ENCODE measurements at places on chromosomes 4 and X.

DNA sequence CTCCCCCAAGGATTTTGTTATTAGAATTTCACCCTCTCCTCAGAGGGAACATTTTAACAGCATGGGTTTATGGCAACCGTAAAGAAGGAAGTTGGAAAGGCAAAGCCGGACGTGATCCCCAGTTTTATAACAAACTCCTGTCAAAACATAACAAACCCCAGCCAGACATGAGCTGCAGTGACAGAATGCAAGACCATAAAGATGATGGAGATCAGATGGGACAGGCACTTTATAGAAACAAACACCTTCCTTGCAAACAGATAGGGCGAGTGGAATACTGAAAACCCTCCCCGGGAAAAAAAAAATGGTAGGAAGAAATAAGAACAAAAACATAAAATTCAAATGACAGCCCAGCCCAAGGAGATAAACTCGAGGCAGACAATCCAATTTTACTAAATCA lies 281.4 kb downstream of the LDB2 start:
- no peak for DNase-seq

DNA sequence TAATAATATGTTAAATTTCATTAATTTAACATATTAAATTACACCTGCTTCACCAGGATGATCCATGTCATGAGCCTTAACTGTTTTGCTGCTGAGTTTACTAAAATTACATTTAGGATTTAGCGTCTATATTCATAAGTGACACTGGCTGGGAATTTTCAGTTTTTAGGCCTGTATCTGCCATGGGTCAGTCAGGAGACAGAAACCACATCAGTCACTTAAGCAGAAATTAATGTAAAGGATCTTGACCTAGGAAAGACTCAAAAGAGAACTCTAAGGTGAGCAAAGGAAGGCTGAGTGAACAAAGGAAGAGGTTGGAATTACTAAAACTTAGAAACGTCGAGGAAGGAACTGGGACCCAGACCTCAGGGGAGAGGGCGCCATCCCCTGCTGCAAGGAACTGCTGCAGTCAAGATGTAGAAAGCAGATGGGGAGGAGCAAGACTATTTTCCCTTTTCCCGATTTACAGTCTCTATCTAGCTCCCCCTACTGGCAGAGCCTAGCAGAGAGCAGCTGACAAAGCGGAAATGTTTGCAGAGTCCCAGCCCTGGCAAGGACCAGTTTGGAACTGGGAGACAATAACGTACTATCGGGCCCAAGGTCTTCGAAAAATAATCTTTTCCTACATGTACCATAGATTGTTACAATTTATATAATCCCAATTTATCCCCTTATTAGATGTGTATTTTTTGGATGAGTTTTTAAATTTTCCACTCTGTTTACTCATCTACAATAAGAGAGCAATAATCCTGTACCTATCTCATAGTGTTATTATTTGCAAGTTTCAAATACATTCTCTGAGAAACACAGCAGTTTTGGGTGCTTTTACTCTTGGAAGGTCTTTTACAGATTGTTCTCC lies 22.6 kb upstream of the RBBP7 start:
- DNase-seq = peak; percentile 35

DNA sequence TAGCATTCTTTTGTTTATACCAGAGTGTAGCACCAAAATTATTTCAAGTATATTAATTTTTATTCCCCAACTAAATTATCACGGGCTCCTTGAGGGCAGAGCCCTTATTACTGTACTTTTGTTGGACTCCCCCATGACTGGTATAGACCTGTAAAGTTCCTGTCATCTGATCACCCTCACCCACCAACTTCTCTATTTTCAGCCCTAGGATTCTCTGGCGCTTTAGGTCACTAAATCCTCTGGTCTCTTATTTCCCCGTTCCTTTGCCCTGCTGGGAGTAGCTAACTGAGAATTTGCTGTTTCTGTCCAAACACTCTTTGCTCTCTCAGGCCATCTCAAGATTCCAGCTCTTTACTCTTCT lies 3.2 kb upstream of the XKRX start:
- DNase-seq = no peak

GRCh38 chr4:137367620-137368019 lies 164.7 kb downstream of the PCDH18 start:
- no peak for DNase-seq

DNA sequence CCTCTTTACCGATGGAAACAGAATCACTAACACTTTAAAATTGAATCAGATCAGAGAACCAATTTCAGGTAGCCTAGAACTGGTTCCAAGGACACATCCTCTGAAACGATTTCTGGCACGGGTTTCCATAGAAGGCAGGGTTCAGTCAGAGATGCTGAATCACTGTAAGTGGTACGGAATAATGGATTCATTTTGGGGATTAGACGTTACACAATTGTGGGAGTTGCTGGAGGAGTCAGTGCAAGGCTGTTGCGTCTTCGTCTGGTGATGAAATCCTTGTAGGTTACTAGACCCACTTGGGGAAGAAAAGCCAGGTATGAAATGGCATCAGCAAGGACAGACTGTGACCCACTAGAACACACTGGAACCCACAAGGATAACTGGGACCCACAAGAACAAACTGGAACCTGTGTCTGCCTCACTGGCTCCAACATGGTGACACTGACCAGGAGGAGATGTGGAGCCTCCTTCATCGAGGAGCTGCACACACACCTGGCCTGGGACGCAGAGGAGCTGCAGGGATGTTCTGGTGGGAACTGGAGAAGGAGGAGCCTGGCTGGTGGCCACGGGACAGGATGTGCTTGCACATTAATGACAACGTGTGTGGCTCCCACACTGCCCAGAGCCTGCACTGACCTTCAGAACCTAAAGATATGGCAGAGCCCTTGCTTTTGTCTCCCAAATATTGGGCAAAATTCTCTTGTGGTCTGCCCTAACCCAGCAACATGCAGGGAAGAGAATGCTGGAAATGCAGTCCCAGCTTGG lies 105.1 kb downstream of the TRAPPC11 start:
- DNase-seq = no peak

- no peak for DNase-seq
Measured at GRCh38 chrX:110588164-110588563, 207.5 kb downstream of the CHRDL1 start.

- DNase-seq = no peak
Measured at GRCh38 chrX:129808829-129809796, 29.4 kb downstream of the SASH3 start.

DNA sequence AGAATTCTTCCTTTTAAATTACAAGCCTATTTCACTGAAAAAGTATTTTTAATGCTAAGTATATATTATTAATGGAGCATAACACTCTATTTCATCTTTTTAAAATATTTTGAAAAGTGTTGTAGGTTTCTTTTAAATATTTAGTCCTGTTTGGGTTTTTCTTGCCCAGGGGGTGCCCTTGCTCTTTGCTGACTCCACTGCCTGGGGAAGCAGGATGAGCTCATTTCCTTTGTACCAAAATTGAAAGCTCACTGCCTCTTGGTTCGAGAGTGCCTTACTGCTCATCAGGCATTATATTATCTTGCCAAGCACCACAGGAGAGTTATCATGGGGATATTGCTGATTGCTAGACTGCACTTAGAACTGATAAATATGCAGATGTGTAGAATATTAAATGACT lies 819.2 kb downstream of the PCDH18 start:
- DNase-seq = no peak

DNA sequence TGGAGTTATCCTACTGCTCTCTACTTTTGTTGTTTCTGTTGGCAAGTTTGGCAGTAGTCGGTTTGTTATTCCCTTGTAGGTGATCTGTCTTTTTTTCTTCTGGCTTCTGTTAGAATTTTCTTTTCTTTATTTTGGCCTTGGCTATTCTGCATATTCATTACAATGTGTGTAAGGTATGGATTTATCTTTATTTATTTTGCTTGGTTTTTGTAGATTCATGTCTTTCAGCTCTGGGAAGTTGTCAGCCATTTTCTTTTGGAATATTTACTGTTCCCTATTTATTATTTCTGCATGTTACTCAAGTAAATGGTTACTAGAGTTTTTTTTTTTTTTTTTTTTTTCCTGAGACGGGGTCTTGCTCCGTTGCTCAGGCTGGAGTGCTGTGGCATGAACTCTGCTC lies 12.6 kb downstream of the ADD1 start:
- no peak for DNase-seq

DNA sequence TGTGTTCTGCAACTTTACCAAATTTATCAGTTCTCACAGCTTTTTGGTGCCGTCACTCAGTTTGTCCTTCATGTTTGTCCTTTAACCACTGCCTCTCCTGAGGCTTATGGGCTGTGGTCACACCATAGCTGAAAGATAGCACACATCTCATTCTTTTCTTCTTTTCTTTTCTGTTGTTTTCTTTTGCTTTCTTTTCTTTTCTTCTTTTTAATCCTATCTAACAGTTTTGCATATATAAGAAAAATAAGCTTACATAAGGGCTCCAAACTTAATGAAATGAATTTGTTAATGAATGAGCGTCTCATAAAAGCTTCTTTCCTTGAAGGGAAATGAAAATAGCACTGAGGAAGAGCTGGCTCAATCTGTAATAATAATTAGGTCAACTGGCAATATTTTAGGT lies 1061.2 kb downstream of the PCDH18 start:
- no peak for DNase-seq

DNA sequence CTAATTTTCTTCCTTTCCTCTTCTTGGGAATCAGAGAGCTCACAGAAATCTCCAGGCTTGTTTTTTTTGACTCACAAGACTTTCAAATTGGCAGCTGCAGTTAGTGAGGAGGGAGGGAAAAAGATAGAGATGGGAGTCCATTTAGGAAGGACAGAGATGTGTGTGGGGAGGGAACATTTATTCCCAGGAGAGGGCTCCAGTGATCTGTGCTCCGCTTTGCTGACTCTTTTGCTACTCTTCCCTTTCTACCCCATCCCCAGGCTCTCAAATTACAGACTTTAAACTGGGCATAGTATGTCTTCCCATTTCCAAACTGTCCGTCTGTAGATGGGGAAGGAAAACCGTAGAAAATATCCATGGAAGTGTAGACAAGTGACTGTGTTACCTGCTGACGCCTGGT lies 39.1 kb upstream of the UCP1 start:
- no peak for DNase-seq

DNA sequence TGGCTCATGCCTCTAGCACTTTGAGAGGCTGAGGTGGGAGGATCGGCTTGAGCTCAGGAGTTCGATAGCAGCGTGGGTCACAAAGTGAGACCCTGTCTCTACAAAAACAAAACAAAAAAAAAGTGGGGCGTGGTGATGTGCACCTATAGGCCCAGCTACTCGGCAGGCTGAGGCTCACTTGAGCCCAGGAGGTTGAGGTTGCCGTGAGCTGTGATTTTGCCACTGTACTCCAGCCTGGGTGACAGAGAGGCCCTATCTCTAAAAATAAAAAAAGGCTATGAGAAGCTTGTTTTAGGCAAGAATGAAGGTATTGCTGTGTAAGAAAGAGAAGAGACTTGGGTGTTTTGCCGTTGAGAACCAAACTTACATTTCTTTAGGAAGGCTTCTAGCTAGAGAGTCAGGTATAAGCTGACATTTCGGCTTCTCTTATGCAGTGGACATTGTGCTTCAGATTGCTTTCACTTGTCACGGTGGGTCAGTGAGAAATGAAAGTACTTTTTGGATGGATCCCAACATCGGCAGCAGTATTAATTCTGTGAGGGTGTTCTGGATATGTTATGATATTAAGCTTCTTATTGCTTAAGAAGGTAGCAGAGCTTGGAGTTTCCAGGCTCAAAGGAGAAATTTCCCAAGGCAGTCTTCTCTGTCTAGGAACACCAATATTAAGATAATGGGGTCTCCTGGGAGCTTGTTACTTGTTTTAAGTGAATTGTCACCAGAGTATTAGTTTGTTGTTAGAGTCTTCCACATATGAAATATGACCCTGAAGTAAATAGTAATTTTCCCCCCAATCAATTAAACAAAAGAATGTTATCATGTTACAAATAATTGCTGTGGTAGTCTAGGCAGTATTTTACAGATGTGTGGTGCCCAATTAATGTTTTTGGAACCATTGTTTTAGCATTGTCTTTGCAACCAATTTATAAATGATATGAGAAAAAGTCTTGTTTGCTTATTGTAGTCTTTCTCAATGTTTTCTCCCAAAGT lies 17.6 kb downstream of the TMEM131L start:
- DNase-seq = no peak

- DNase-seq = no peak
Measured at GRCh38 chr4:54547299-54548097, 110.3 kb upstream of the KIT start.

DNA sequence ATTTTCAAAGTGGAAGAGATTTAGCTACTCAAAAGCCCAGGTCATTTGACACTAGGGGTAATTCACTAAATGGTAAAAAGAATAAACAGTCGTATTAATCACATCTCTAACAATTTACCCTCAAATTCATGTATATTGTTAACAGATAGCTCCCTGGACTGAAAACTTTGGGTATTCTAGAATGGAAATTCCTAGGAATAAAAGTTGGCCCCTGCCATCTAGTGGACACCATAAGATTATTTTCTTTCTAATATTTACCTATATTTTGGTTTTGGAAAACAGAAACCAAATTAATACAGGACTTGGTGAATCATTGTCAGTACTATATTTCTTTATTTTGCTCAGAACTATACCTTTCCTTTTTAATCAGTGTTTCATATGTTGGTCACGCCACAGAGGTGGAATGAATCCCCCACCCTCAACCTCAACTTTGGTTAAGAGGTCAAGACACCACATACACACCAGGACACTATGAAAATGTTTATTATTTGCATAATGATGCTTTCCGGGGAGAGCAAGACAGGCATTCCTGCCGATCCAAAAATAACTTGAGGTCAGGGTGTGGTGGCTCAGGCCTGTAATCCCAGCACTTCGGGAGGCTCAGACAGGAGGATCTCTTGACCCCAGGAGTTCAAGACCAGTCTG lies 96.2 kb upstream of the APOOL start:
- no peak for DNase-seq

- DNase-seq = no peak
Measured at GRCh38 chr4:182955411-182955810, 38.2 kb upstream of the DCTD start.

DNA sequence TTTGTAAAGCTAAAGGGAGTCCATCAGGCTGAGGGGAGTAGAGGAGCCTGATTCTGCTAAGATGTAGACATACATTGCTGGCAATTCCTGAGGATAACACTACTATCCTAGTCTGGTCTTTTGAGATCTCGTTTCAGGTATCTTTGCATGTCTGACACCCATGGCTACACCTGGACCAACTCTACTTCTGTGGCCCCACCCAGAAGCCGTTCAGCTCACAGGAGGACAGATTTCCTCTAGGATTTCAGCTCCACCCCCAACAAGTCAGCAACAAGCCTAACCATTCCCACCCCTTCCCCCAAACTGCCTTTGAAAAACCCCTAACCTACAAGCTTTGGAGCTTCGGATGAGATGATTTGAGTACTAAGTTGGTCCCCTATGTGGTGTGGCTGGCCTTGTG lies 848.2 kb downstream of the NLGN4X start:
- no peak for DNase-seq

GRCh38 chrX:125288343-125288742 lies 31.3 kb upstream of the TEX13C start:
- no peak for DNase-seq

- no peak for DNase-seq
Measured at GRCh38 chr4:111037591-111038360, 414.9 kb upstream of the PITX2 start.

- no peak for DNase-seq
Measured at GRCh38 chr4:182975806-182976205, 58.6 kb upstream of the DCTD start.

- no peak for DNase-seq
Measured at GRCh38 chr4:46124773-46125413, 1.0 kb upstream of the GABRG1 start.

Measured in activated T-cell treated with anti-CD3 and anti-CD28 coated beads for 4 hours (primary cell).